ENCODE measurements at places on chromosomes 12 and 14.

DNA sequence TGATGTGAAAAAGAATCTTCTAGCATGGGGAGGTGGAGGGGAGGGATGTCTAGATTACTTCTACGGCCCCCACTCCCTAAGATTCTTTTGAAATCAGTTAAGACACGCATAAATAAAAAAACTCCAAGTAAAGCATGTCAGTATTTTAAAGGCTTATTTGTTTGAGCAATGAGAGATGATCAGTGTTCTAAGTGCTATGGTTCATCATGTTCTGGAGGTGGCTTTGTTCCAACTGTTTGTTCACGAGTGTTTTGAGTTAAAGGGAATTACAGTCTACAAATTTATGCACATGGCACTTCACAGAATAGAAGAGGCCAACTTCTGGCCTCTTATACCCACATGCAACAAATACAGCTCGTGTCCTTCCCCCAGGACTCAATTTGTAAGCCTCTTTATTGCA lies 394.9 kb downstream of the RAD51B start:
- DNase-seq: no peak

DNA sequence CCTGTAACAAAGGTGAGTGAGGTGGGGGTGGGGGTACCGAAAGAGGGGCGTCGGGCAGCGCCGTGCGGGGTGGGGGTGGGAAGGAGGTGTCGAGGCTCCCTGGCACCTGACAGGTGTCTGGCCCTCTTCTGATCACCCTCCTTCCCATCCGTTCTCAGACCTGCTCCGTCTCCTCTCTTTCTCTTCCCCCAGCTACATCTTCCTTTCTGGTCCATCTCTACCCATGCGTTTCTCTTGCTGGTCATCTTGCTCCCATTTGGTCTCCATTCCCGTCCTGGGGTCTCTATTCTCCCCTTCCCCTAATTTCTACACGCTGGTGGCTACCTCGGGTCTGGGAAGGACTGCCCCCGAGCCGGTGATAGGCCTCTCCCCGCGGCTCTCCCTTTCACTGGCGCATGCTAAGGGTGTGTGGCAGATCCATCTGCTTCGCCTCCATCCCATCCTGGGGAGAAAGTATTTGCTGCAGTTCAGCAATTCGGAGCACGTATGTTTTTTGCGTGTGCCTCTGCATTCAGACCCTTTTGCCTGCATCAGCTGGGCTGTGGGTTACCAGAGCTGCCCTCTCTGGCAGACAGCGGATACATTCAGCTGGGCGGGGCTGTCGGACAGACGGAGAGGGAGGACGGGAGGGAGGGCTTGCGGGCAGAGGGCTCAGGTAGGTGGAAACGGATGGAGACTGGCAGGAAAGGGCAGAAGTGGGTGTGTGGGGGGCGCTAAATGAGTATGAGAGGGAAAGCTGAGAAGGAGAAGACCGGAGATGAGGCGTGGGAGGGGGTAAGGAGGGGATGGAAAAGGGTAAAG lies 730 bp downstream of the CLSTN3 start:
- DNase-seq: peak; percentile 50

GRCh38 chr12:2651068-2651965 lies 143.5 kb upstream of the FKBP4 start:
- DNase-seq: no peak

- peak; percentile 77 for DNase-seq
Observed at GRCh38 chr14:36655963-36656686, 5.5 kb upstream of the PAX9 start.

DNA sequence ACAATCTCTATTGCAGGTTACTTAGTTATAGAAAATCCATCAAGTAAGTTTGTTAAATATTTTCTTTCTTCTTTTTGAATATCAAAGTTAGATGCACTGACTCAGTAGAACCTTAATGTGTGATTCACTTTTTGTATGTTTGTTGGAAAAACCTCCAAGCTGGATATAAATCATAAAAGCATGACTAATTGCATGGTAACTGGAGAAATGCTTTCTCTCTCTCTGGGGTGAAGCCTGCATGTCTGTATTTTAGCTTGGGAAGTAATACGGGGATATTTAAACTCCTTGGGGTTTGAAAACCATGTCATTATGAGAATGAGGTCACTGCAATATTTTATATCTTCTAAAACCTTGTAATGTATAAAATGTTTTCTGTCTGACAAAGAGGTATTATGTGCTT lies 58.6 kb upstream of the MYF6 start:
- DNase-seq: peak; percentile 59

DNA sequence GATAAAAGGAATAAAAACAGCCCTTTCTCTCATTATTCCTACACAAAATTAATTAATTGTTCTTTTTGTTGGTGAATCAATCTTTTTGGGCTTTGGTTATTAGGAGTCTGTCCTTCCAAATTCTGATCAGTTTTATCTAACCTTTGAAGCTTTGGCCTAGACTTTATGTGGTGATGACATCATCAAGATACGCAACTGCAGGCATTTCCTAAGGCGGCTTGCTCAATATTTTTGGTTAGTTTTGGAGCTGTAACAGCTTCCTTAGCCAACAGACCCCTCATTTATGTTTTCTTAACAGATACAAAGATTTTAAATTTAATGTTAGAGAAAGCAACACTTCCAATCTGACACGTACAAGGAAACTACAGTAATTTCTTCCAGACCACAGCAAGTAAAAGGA lies 87.8 kb upstream of the PDE3A start:
- no peak for DNase-seq

DNA sequence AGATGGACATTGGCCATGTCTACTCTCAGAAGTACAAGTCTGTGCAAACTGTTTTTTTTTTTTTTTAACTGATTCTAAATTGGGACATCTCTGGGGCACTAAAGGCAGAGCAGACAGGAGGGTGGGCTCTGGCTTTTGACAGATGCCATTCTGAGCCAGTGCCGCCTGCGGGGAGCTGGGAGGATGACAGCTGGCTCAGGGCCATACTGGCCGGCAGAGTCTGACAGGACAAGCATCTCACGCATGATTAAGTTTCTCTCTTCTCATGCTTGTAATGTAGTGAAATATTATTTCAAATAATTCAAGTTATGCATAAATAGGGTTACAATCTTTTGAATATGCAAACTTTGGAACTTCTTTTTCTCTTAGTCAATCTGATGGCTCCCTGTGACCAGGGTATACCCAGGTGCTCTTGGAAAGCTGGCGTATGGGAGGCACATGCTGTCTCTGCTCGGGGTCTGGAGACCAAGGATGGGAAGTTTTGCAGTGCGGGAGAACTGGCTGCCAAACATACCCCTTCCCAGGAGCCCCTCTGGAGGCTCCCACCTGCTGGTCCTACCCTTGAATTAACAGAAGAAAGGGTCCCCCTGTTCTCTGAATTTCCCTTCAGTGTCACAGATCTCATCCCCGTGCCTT lies 7.6 kb downstream of the CDCA4 start:
- DNase-seq: no peak

DNA sequence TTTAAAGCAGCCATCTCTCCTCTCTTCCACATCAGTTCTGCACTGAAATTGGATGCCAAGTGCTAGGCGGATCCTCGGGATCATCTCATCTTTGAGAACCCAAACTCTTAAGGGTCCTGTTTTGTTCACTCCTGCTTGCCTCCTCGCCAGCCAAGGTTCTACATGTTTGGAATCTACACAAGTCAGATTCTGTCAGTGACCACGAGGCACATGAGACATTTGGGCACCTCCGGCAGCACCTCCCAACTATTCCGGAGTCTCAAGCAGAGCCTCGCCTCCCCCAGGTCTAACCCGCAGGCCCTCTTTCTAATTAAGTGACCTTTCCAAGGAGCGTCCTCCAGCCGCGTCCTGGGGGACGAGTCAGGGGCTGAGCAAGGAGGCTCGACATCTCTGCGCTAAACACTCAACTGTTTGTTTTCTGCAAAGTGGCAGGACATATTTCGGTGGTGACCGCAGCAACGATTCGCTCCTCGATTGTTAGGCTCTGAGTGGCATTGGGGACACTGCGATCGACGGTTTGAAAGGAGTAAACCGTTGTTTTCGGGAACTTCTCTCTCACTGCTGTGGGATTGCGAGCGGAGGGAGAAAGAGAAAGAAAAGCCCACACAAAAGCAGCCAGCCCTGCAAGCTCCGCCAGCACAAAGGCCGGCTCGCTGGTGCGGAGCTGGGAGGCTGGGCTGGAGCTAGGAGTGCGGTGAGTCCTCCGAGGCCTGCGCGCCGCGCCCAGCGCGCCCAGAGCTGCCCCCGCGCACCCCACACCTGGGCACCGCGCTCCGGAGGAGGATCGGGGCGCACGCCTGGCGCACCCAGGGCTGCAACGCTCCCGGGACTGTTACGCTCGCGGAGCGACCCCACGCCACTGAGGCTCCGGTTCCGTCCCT lies 640 bp downstream of the ARMH4 start:
- peak; percentile 54 for DNase-seq

- no peak for DNase-seq
Observed at GRCh38 chr12:22919883-22920282, 294.9 kb downstream of the ETNK1 start.

- no peak for DNase-seq
Observed at GRCh38 chr14:64725879-64726584, 21.8 kb downstream of the PLEKHG3 start.

- DNase-seq: no peak
Observed at GRCh38 chr14:51331486-51332367, 91.7 kb downstream of the TMX1 start.

Measured in PC-3 (cell line).